ENCODE measurements at places on chromosomes 1 and 21.

DNA sequence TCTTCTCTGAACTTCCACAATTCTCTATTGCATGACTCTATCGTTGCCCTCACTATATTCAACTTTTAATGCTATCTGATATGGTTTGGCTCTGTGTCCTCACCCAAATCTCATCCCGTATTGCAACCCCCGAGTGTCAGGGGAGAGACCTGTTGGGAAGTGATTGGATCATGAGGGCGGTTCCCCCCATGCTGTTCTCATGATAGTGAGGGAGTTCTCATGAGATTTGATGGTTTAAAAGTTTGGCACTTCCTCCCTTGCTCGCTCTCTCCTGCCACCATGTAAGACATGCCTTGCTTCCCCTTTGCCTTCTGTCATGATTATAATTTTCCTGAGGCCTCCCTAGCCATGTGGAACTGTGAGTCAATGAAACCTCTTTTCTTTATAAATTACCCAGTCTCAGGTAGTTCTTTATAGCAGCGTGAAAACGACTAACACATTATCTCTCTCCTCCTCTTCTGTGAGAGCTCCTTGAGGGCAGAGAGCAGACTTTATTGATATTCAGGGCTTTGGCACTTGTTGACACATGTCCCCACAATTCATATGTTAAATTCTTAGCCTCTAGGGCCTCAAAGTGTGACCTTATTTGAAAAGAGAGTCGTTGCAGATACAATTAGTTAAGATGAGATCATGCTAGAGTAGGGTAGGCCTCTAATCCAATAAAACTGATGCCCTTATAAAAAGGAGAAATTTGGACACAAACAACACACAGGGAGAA, 52.1 kb downstream of the ADCY10 start:
- no peak for DNase-seq

DNA sequence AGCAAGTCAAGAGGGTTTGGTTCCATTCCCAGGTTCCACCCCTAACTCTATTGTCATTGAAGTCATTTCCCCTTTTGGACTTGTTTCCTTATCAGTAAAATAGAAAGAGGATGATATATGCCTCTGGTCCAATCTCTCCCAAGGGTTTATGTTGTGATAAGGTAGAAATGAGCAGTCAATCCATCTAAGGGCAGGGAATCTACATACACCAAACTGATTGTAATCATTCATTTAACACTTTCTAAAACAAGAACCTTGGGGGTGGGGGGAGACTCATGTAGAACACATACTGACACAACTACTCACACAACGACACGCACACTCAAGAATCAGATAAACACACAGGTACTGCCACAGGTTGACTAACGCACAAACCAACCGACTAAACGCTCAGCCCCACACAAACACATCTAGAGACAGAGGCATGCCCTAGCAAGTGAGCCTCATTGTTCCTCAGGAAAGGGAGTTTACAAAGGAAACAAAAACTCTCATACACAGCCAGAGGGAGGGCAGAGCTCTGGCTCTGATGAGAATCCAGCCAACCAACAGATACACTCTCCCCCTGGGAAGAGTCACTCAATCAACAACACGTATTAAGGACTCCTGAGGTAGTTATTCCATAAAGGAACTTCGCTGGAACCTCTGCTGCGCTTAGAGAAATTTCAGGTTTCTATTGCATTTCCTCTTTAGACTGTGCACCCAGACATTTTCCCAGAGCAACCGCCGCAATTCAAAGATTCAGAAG, 1.0 kb downstream of the F11R start:
- no peak for DNase-seq

DNA sequence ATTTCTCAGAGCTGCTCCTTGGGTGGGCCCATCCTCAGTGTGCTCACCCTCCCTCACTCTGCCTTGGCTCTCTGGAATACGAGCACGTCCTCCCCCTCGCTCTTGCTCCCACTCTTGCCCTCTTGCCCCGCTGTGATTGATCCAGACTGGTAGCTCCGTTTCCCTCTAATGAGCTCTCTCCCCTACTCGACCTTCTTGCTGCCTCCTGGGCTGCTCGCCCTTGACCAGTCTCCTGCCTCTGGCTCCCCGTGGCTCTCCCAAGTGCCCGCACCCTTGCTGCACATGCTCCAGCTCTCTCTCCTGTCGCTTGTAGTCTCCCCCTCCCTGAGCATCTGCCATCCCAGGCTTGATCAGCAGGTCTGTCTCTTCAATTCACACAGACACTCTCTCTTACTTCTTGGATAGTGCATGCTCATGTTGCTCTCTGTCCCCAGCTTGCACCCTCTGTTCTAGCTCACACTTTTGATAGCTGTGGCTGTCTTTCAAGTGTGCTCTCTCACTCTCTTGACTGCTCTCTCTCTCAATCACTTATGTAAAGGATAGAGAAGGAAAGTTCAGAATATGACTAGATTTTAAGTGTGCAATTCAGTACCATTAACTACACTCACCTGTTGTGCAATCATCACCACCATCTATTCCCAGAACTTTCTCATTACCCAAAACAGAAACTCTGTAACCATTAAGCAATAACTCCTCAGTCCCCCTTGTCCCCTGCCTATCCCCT, 51.1 kb downstream of the PHC2 start:
- DNase-seq, result no peak

- no peak for DNase-seq
These were observed 75.6 kb downstream of the XCL2 start for GRCh38 chr1:168468042-168468809.

DNA sequence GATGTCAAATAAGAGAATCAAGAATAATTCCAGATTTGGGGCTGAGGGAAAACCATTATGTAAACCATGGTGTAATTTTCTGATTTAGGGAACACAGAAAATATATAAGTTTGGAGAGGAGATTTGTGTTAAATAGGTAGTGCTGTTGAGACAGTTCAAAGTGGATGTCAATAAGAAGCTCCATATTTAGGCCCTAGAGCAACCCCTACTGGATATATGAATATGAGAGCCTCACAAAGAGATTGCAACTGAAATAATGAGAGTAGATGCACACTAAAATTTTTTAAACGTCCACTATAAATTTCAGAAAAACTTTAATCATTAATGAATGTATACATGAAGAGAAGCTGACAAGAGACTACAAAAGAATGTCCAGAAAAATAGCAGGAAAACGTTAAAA, 1447.8 kb upstream of the PRMT6 start:
- DNase-seq, result no peak

DNA sequence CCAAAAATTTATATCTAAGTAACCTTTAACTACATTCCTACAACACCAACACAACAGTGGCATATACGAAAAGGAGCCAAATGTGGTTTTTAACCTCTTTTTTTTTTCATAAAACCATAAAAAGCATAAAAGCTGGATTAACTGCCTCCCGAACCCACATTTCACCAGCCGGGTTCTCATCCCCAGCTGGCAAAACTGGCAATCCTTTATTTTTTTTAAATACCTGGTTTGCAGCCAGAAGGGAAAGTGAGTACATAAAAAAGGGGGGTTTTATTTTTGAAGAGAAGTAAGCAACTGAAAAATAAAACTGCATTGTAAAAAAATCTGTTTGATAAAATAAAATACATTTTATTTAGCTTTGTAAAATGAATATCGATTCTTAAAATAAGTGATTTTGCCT, 295.4 kb downstream of the AKT3 start:
- no peak for DNase-seq

DNA sequence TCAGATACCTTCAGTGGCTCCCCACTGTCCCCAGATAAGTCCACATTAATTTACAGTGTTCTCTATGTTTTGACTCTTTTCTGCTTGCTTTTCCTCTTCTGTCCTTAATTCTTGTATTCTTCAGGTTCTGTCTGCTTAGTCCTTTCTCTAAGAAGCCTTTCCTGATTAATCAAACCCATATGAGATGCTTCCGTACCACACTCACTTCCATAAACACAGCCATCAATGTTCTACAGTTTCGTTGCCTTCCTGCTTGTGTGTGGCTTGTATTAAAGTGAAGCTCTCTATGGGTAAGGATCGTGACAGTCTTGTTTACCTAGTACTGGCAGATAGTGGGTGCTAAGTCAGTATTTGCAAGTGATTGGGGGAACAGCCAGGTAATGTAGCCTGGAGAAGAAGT, 75.9 kb downstream of the PRDM2 start:
- no peak for DNase-seq

GRCh38 chr1:143497374-143497747, 474.4 kb downstream of the FAM72C start:
- no peak for DNase-seq

- no peak for DNase-seq
These were observed 32.7 kb downstream of the FHAD1 start for GRCh38 chr1:15279576-15280230.

DNA sequence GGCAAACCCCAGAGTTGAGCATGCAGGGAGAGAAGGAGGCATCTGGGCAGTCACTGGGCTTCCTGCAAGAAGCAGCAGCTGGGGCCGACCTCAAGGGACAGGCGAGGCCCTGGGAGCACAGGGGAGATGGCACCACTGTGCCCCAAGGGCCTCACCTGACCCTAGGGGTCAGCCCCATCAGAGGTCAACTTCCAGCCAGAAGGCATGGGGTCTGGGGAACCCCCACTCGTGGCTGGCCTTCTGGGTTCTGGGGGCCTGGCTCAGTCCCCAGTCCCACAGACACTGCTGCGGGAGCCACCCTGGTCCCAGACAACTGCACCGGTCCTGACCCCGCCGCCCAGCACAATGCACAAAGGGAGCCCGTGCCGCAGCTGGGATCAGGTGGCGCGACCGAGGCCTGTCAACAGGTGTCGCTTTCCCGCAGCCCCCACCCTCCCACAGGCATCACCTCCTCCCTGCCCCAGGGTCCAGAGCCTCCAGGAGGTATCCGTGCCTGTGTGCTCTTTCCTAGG, 6.2 kb downstream of the WNT9A start:
- DNase-seq, result no peak

DNA sequence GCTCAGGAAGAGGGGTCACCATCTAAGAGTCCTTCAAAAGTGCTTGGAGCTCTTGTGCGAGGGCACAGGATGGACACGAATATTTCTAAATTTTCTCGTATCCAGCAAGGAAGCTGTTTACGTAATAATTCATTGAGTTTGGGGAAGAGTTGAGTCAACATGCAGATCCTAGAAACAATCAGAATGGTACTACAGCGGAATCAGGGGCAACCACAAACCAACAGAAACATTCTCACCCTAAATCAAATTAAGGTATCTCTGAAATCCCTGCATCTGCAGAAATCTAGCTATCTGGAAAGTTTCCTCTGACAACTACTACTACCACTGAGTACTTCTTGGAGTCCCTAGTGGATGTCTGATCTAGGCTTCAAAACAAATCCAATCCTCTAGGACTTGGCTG, 352.4 kb downstream of the LTN1 start:
- DNase-seq, result no peak

DNA sequence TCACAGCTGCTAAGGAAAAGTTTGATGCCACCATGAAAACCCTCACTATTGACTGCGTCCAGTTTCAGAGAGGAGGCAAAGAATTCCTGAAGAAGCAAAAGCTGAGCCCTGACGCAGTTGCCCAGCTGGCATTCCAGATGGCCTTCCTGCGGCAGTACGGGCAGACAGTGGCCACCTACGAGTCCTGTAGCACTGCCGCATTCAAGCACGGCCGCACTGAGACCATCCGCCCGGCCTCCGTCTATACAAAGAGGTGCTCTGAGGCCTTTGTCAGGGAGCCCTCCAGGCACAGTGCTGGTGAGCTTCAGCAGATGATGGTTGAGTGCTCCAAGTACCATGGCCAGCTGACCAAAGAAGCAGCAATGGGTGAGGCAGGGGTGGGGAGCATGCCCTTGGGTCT, 9.5 kb downstream of the CZIB start:
- no peak for DNase-seq

DNA sequence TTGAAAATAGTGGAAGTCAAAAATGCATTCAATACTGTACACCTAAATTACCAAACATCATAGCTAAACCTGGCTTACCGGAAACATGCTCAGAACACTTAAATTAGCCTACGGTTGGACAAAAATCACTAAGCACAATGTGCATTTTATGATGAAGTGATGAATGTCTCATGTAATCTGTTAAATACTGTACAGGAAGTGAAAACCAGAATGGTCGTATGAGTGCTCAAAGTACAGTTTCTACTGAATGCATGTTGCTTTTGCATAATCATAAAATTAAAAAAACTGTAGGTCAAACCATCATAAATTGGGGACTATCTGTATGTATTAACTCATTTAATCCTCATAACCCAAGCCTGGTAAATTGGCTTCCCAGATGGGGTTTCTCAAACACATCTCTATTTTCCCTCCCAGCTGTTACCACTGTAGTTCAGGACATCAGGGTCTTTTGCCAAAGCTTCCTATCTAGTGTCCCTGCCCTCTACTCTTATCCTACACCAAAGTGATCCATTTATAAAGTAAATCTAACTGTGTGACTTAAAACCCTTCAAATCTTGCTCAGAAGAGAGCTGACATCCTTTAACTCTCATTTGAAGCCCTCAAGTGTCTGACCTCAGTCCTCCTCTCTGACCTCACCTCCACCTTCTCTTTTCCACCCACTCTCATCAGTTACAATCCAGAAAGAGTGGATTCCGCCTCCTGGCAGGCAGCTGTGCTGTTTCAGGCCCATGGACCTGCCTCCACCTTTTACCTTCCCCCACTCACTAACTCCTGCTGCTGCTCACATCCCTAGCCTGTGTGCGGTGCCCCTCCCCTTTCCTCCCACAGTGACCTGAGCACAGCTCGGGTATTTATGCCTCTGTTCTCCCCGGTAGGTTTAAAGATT, 356.4 kb upstream of the ST6GALNAC5 start:
- no peak for DNase-seq

- no peak for DNase-seq
These were observed 110.4 kb downstream of the SYT2 start for GRCh38 chr1:202599669-202600431.

DNA sequence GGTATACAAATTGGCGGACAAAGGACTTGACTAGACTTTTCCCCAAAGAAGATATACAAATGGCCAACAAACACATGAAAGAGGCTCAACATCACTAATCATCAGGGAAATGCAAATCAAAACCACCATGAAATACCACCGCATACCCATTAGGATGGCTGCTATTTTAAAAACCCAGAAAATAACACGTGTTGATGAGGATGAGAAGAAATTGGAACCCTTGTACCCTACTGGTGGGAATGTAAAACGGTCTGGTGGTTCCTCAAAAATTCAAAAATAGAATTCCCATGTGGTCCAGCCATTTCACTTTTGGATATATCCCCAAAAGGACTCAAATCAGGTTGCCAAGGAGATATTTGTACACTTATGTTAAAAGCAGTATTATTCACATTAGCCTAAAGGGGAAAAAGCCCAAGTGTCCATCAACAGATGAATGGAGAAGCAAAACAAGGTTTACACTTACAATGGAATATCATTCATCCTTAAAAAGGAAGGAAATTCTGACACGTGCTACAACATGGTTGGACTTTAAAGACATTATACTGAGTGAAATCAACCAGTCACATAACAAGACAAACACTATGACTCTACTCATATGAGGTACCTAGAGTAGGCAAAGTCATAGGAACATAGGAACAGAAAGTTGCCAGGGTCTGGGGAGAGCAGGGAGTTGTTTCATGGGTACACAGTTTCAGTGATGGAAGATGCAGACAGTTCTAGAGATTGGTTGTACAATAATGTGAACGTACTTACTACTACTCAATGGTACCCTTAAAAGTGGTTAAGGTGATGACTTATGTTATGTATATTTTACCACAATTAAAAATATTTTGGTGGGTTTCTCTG, 17.0 kb downstream of the CD34 start:
- no peak for DNase-seq

GRCh38 chr1:117581391-117581943, 24.4 kb upstream of the TENT5C start:
- DNase-seq, result no peak

GRCh38 chr1:218666263-218666662, 321.1 kb downstream of the TGFB2 start:
- no peak for DNase-seq

GRCh38 chr1:226632169-226632879, 83.8 kb downstream of the STUM start:
- DNase-seq, result no peak
